ENCODE measurements at places on chromosomes 2 and 18. TPM values are rescaled to one million over a fixed set of nuclear protein-coding genes. Genes with fewer than 3 reads are reported as not detected.

The OTX1 gene
- 4.5 TPM for total RNA-seq

The ASNSD1 gene
- total RNA-seq = 35.3 TPM

The SULT1C4 gene
- total RNA-seq = not detected

The KIF5C gene
- total RNA-seq = 0.32 TPM

The RAB6C gene
- total RNA-seq = not detected

The TEX51 gene
- not detected for total RNA-seq

Measured in A549 treated with Mapracorat at 1 μM for 4 hours (cell line).